ENCODE measurements at places on chromosomes 7 and 10. TPM values are rescaled to one million over a fixed set of nuclear protein-coding genes. Genes with fewer than 3 reads are reported as not detected.

The IFIT1B gene
- polyA plus RNA-seq: 0.38 TPM

GRCh38 chr10:11798845-11799735, 24.1 kb upstream of the PROSER2 start:
- DNase-seq: no peak

- no peak for DNase-seq
These were observed 82.6 kb downstream of the ATE1 start for GRCh38 chr10:121845044-121845784.

DNA sequence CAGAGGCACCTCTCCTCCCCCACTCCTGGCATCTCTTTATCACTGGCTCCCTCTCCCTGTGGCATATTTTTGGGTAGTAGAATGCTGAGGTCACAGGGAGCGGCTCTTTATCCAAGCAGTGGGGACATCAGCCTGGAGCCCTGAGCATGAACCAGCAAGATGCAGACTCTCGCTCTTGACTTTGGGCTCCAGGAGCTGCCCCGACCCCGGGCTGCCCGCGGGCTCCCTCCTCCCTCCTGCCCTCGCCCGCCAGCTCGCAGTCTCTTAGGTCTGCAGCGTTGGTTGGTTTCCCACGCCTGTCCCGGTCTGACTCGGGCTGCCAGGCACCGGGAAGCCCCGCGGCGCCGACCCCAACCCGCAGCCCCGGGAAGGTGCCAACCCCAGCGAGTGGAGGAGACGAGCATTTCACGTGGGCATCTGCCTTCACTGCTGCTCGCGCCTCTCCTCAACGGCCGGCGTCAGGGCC, 1.3 kb downstream of the INSYN2A start:
- DNase-seq: no peak

DNA sequence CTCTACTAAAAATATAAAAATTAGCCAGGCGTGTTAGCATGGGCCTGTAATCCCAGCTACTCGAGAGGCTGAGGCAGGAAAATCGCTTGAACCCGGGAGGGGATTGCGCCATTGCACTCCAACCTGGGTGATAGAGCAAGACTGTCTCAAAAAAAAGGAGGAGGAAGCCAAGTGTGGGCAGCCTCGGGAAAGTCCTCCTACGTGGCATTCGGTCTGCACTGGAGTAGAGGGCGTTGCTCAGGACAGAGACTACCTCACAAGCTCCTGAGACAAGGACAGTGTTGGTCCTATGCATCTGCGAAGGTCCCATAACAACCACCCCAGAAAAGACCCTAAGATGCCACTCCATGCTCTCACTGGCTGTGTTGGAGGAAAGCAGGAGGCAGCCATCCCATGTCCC, 10.0 kb upstream of the SERPINE1 start:
- no peak for DNase-seq

All from left renal cortex interstitium (tissue), 4 donors.